ENCODE measurements at places on chromosomes 1 and 21.

DNA sequence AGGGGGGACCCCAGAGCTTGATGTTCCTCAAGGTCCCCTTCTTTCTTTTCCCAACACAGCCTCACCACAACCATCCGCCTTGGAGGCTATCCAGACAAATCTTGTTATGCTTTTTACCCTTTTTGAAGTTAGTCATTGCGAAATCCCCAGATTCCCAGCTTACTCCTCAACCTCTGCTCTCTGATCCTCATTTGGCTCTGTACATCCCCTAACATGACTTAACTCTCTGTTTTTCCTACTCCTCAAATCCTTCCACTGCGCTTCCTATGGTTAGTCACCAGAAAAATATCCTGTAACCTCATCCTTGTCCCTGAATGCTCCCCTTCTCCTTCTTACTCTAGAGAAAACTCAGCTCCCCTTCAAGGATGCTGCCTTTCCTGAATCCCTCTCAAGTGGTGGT lies 189.1 kb upstream of the POU3F1 start:
- DNase-seq = no peak

- no peak for DNase-seq
These were observed 13.5 kb downstream of the EGLN1 start for GRCh38 chr1:231408528-231409094.

DNA sequence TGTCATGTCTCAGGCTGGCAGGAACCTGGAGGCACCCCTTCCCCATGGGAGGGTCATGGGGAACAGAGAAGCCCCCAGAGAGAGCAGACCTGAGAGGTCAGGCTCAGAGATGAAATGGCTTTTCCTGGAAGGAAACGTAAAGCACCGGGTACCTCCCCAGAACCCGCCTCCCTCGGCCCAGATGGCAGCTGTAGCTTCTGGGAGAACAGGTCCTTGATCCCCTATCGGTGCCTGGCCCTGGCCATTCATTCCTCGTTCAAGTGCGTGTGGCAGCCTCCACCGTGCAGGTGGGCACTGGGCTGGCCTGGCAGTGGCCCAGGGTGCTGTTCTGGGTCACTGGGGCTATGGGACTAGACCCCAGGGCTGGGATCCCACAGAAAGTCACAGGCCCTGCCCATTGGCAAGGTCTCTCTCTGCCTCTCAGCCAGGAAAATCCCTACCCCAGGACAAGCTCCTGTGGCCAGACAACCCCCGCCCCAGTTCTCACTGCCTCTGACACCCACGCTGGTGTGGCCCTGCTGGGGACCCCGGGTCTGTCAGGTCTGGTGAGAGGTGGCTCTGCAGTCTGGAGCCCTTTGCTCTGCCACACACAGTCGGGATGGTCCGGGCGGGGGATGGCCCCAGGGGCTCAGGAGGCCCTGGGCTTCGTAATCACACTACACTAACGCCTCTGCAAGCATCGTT lies 183.2 kb upstream of the VAMP3 start:
- DNase-seq = no peak

GRCh38 chr1:246220495-246221065 lies 286.5 kb downstream of the SMYD3 start:
- no peak for DNase-seq

DNA sequence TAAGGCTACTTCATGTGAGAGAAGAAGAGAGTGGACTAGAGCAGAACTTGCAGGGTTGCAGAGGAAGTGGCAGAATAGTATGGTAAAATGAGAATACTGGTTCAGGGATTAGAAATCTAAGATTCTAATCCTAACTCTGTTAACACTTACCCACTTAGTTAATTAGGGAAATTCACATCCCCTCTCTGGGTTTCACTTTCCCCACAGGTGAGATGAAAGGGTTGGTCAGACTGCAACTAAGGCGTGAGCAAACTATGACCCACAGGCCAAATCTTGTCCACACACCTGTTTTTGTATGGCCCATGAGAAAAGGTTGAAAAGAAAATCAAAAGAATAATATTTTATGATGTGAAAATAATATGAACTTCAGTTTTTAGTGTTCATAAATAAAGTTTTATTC lies 117.5 kb downstream of the MACF1 start:
- no peak for DNase-seq

GRCh38 chr1:51686450-51686849 lies 69.6 kb downstream of the OSBPL9 start:
- DNase-seq = no peak

- peak; percentile 59 for DNase-seq
These were observed 10.3 kb upstream of the SLC30A10 start for GRCh38 chr1:219938706-219939105.

DNA sequence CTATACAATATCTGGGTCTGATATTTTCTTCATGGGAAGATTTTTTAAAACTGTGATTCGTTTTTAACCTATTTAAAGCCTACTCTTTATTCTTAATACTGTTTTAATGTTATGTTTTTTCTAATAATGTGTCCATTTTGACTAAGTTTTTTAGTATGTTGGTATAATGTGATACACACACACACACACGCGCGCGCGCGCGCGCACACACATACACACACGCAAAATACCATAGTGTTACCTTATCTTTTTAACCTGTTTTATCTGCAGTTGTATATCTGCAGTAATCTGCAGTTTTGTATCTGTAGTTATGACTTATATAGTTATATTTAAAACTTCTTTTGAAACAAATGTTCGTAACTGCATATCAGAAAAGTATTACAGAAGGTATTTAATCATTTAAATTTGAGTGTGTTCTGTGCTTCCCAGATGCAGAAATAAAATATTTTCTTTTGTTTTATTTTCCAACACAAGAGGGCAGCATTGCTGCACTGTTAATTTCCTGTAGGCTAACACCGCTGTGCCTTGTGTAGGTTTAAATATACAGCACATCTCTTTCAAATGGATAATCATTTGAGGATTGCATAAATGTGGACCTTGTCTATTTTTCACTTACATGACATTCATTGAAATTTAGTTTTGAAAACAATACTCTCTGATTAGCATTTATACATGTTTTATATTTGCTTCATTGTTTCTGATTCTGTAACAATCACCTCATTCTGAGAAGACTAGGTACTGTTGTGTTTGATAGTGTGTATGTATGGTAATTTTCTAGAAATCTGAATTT lies 166.1 kb downstream of the PDE4B start:
- no peak for DNase-seq

DNA sequence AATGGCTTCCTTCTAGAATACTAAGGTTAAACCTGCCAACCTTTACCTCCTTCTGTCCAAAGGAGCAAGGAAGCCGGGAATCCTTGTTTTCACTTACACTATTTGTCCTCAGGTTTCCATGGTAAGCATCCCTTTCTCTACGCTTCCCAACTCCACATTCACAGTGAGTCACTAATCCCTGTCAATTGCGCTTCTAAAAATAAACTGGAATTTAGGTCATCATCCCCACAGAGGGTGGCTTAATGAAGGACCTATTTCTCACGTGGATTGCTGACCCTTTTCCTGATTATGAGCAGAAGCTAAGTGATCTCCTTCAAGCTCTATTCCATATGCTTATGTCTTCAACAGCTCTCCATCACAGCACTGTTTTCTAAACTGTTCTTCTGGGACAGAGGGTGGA lies 39.9 kb upstream of the ABCA4 start:
- DNase-seq = no peak

- DNase-seq = no peak
These were observed 69.2 kb upstream of the GJA8 start for GRCh38 chr1:147833231-147833860.

DNA sequence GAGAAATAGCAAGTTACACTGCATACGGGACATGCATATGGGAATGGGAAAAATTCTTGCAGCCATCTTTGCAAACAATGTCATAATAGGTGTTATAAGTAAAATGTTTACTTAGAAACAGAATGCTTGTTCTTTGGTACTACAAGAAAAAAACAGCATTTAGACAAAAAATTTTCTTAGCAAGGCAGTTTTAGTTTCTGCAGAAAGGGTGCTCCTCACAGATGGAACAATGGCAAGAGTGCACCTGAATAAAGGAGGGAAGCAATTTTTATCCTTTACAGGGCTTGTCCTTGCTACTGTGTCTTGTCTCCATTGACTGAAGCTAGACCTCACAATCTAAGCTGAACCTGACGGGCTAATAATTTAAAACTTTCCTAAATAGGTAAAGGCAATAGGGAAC lies 79.2 kb upstream of the DESI2 start:
- no peak for DNase-seq

- no peak for DNase-seq
These were observed 257.0 kb downstream of the SIPA1L2 start for GRCh38 chr1:232372841-232373440.

DNA sequence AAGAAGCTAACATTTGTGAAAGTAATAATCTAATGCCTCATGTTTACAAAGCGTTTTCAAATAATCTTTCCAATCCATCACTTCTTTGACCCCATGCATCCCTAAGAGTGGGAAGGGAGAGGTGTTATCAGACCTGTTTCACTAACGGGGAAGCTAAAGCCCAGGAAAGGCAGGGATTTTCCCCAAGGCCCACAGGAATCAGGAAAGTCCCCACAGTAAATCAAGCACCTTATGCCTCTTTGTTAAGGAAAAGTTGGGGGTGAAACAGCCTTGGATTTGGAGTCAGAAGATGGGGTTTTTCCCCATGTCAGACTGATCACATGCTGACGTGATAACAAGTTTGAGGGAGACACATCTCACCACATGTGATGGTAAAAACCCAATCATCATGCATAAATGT lies 20.0 kb upstream of the ANGPTL7 start:
- DNase-seq = no peak

DNA sequence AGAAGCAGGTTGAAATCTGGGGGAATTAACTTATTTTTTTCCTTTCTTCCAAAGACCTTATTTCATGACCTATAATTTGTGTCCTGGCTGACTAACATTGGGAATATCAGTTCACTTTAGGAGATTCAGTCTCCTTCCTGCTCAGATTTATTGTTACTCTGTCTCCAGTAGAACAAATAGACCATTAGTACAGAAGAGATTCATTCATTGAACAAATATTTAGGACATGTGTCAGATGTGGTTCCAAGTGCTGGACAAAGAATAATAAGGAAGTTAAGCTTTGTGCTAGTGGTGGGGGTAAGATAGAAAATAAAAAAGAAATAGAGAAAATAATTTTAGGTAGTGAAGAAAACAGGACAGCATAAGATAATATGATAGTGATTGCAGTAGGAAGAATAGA lies 20.3 kb downstream of the ZMYM4 start:
- DNase-seq = no peak

GRCh38 chr1:209196140-209196539 lies 387.4 kb upstream of the CAMK1G start:
- no peak for DNase-seq

- DNase-seq = no peak
These were observed 29.5 kb downstream of the BRINP2 start for GRCh38 chr1:177200290-177200689.

- no peak for DNase-seq
These were observed 611.7 kb downstream of the LMO4 start for GRCh38 chr1:87940421-87940820.

DNA sequence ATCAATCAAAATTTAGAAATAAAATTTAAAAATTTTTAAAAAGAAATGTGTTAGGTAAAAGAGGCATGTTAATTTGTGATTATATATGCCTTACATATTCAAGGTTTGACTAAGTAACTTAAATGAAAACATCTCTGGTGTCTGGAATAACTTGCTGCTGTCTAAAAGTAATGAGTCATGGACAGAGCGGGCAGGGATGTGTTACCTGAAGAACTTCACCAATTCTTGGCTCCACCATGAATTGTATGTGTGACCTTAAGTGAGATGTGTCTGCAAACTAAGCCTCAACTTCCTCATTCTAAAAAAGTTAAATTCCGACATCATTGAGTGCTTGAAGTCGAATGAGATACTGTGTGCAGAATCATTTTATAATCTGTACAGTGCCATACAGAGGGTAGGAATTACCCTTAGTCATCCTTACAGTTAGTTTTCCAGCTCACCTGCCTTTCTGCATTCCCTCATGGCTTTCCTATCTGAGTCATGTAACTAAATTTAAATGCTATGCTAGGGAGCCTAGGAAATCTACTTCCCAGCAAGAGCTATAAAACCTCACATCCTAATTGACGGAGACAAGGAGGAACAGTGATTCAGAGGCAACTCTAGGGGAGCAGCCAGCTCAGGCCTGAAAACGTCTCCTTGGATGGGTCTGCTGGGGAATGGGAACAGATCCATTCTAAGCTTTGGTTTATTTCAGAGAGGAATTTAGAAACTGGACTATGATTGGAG lies 100.7 kb upstream of the TSPAN2 start:
- no peak for DNase-seq

- DNase-seq = no peak
These were observed 112.8 kb downstream of the HIVEP3 start for GRCh38 chr1:41805771-41806471.

DNA sequence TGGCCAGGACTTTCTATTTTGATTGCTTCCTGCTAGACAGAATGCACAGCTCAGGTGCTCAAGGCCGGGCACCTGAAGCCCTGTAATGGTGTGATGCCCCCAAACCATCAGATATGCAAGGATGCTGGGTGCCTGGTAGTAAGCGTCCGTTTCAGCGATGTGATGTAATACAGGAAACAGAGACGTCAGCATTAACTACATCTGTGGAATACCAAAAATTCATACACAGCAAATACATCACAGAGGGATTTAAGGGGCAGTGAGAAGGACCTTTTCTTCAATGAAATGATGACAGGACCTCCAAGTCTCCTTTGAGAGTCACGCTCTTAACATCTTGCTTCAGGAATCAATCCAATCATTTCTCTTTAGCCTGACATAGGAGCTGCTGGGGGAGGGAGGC lies 64.4 kb downstream of the SIM2 start:
- DNase-seq = no peak

- DNase-seq = peak; percentile 45
These were observed 7.4 kb downstream of the SOX13 start for GRCh38 chr1:204080163-204080903.

GRCh38 chr1:111878091-111878490 lies 111.4 kb downstream of the KCND3 start:
- no peak for DNase-seq

- DNase-seq = no peak
These were observed 87.8 kb downstream of the NAV1 start for GRCh38 chr1:201626629-201627275.

DNA sequence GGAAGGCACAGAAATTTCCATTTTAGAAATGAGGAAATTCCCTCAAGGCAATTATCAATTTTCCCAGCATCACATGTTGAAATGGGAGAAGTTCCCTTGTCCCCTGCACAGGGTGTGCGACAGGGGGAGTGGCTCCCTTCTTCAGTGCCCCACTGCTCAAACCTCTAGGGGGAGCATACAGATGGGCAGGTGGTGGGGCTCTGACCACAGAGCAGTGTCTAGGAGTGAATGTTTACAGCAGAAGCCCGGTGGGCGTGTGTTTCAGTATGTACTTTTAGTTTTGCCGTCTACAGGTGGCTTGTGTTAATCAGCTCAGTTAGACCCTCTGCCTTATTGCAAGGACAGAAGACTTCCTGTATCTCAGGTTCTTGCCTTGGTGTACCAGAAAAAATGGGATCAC lies 493.7 kb upstream of the PLXNA2 start:
- DNase-seq = no peak

GRCh38 chr1:61224609-61225008 lies 142.2 kb downstream of the NFIA start:
- DNase-seq = peak; percentile 98

DNA sequence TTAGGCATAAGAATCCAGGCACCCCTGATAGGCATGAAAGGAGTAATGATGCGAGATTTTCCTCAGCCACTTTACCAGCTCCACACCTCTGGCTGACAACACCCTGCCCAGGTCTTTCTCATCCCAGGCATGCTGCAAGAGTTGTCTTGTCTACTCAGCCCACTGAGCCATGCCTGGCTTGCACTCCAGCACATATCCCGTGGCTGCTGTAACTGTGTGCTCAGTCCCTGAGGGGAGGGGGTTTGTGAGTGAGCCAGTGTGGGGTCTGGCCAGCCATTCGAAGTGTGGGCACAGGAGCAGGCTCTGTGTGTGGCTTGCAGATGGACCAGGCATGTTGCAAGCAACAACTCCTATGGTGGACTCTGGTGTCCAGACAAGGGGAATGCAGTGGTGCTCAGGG lies 529.6 kb downstream of the ADGRL2 start:
- DNase-seq = no peak
